Activated naive CD4-positive, alpha-beta T cell treated with anti-CD3 and anti-CD28 coated beads, Interleukin-2, amount 50 U/mL, for 72 hours (primary cell): ENCODE measurements at places on chromosomes 2 and 18. TPM values are rescaled to one million over a fixed set of nuclear protein-coding genes. Genes with fewer than 3 reads are reported as not detected.

The FAP gene
- 0.50 TPM for total RNA-seq

The PREPL gene
- total RNA-seq = 30.1 TPM

The LRRTM4 gene
- total RNA-seq = not detected

The ITPRIPL1 gene
- 15.5 TPM for total RNA-seq

The DYNAP gene
- total RNA-seq = not detected

The CTNNA2 gene
- total RNA-seq = not detected

The NABP1 gene
- total RNA-seq = 53.7 TPM

The CMPK2 gene
- total RNA-seq = 13.6 TPM

DNA sequence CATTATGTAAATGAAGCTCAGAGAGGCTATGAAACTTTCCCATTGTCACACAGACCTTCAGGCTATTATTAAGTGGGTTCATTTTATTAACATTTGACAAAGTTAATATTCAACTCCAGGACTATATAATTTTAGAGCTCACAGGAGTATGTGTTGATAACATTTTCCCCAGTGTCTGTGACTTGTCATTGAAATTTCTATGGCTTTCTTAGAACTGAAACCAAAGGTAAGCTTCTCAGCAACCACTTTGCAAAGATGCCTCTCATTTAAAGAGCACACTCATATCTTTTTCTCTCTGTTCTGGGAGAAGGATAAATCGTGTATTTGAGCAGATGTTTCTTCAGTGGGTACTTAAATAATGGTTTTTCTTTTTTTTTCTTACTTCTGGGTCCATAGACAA is 61.8 kb upstream of the LHCGR start:
- no peak for DNase-seq

GRCh38 chr2:107545851-107546250 is 280.8 kb upstream of the RGPD4 start:
- no peak for DNase-seq

DNA sequence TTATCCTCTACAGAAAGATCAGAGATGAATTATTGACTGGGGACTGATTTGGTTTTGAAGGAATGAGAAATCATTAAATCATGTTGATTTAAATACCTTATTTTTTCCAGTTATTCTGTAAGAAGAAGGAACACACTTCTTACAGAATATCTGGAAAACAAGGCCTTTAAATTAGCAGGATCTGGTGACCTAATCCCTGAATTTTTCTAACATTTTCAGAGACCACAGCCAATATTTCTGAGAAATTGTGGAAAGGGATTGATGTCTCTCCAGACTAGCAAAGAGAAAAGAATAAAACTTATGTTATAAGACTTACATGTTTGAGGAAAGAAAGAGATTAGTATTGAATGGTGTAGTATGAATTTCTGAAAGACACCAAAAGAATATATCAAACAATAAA is 104.0 kb downstream of the KCNE4 start:
- DNase-seq = no peak

DNA sequence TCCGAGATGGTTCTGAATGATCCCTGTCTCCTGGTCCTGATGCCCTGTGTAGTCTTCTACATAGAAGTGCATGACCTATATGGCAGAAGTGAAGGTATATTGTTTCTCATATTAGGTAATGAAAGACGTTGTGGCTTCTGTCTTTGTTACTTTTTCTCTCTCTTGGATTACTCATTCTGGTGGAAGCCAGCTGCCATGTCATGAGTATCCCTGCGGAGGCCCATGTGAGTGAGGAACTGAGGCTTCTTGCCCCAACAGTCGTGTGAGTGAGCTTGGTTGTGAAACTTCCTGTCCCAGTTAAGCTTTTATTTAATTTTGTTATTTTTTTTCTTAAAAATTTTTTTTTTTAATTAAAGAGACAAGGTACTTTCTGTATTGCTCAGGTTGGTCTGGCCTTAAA is 134.7 kb downstream of the UBR3 start:
- no peak for DNase-seq

GRCh38 chr2:19614066-19614465 is 255.6 kb upstream of the OSR1 start:
- no peak for DNase-seq

GRCh38 chr2:60554074-60554645 is 706 bp upstream of the BCL11A start:
- no peak for DNase-seq

GRCh38 chr2:70073493-70073892 is 13.8 kb upstream of the PCBP1 start:
- no peak for DNase-seq

- no peak for DNase-seq
These were observed 59.8 kb downstream of the EPAS1 start for GRCh38 chr2:46356991-46357390.

DNA sequence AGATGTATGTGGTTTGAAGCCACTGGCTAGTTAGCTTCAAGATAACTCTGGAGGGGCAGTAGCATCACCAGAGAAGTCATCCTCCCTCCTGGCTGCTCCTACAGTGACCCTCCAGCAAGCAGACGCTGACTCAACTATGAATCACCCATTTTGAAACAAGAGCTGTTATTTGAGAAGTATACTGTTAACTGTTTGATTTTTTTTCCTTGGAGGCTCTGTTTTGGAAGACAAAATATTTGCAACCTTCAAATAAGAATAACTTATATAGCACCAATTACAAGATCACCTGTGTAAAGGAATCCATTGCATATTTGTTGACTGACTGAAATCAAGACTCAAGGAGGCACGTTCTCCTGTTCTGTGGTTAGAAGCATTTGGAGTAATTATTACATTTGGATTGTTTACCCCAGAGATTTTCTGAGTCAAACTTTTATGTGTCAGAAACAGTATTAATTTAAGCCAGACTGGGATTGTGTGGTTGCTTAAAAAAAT is 313.8 kb downstream of the MTX2 start:
- no peak for DNase-seq

DNA sequence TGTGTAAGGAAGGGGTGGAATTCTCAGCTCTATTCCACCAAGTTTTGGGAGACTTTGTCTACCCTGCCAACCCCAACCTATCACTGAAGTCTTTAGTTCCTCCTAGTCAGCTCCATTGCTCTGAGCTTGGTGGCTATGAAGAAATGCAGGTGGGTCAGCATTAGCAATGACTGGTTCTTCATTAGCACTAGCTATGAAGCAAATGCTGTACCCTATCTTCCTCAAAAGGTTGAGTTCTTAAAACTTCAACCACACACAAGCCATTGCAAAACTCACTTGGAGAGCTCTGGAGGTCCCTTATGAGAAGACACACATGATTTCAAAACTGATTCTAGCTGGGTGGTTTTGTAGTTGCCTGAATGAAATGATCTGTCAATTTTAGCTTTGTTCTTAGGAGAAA is 193.8 kb downstream of the IKZF2 start:
- DNase-seq = no peak

DNA sequence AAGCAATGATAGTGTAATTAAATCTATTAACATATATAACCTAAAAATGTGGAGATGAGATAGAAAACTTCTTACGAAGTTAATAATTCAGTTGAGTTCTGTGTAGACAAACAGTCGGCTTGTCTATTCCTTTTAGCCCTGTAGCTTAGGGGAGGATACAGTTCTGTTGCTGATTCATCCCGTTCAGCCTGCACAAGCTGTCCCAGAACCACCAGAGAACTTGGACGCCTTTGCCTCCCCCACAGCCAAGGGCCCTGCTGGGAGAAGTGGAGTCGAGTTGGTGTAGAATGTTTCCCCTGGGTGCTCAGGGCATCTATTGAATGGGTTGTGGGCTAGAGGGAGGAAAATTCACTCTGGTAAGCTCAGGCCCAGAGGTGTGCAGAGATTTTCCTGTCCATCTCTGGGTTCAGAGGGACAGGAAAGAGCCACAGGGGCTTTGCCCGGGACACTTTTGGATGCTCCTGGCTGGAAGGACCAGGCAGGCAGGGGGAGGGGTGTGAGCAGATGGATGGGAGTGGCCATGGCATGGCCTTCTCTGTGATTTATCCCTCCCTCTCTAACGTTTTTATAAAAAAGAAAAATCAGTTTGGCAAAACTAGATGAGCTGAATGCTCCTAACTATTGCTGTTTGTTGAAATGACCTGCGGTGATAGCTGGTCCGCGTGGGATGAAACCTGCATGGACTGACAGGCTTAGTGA is 42.8 kb upstream of the GALR1 start:
- DNase-seq = no peak

DNA sequence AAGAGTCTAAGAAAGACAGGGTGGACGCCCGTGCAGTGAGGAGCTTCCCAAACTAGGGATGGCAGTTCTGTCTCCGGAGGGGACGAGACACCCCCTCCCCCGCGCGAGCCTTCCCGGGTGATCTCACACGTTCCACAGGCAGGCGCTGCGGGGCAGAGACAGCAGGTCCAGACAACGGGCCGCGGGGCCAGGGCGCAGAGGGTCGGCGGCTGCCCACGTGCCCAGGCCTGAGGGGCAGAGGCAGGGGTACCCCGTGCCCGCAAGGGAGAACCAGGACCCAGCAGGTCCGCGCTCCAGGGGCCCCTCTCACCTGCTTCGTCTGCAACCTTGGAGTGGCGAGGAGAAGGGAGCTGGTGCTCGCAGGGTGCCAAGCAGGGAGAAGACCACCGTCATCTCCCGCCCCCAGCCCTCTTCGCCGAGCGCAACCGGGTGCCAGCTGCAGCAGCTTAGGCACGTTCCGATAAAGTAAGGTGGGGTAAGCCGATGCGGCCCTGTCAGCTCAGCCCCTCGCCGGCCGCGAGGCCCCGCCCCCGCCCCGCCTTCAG is at the start of gene GPR155:
Gene GPR155, minus strand, starts transcription at position 467 of the 545 bp plus-strand sequence. CDS start 5,073 bp downstream, outside the sequence.
- DNase-seq = peak; percentile 56

DNA sequence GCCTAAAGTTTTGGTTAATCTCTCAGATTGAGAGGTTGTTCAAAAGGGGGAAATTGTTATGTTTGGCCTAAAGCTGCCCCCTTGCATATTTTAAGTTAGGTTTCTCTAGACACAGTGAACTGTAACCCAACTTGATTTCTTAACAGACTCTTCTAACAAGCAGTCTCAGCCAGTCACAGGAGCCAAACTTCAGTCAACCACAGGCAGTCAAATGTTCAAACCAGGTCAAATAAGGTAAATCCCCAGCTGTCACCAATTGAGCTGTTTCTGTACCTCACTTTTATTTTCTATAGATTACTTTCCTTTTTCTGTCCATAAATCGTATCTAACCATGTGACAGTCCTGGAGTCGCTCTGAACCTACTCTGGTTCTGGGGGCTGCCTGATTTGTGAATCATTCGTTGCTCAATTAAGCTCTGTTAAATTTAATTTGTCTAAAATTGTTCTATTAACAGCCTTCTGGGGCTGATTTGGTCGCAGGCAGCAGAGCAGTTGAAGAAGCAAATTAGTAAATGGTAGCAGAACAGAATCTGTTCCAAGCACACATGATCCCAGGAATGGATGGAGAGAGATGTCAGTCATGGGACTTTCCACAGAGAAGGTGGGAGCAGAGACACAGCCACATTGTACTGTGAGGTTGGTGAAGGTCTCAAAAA is 16.4 kb upstream of the NFU1 start:
- DNase-seq = no peak

GRCh38 chr2:211157211-211157610 is 600.8 kb downstream of the CPS1 start:
- DNase-seq = no peak

DNA sequence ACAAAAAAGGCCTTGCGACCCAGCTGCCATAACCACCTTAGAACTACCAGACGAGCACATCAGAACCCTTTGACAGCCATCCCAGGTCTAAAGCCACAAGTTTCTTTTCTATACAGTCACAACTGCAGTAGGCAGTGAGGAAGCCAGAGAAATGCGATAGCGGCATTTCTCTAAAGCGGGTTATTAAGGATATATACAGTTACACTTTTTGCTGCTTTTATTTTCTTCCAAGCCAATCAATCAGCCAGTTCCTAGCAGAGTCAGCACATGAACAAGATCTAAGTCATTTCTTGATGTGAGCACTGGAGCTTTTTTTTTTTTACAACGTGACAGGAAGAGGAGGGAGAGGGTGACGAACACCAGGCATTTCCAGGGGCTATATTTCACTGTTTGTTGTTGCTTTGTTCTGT is 48.8 kb downstream of the FEZ2 start:
- no peak for DNase-seq

DNA sequence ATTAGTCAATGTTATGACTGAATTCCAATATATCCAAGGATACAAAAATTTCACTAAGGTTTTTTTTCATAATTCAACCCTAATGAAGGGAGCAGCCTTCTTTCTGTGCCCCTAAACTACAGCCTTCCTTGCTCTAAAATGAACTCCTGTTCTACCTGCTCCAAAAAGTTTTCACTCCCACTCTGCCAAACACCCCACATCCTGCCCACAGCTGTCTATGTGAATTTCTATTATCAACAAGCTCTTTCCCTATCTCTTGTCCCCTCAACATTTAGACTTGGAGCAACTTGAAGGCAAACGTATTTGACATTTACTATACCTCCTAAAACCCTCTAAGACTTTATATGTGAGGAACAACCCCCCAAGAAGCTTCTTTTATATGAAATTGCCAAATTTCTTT is 2.5 kb downstream of the STAT4 start:
- no peak for DNase-seq

DNA sequence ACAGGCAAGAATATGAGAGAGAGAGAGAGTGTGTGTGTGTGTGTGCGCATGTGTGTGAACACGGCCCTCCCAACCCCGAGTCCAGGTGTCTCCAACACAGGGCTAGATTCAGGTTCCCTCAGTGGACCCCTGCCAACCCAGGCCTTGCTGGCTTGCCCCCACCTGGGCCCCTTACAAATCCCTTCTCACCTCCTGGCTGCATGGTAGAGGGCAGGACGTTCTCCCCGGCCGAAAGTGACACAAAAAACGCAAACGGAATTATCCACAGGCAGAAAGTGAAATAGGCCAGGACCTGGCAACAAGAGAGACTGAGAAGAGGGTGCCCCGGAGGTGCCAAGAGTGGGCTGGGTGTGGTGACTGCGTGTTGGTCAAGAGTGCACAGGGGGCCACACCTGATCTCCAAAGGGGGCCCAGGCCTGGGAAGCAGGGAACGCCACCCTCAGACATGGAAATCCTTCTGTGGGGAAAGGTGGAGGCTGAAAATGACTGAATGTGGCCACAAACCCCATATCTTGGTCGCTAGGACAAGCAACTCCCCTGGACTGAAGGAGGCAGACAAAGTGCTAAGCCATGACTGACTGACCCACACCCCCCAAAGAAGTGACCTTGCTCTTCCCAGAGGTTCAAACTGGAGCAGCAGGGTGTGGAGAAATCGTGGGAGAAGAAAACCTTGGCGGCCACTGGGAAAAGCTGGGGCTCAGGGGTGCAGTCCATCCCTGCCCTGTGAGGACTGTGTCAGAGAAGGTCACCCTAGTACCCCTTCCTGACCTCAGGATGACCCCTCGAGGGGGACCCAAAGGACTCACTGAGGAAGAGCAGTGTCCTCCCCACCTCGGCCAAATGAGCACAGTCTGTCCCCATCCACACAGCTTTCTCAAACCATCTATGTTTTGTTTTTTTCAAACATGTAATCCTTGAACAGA is 5.7 kb downstream of the TEX261 start:
- DNase-seq = peak; percentile 47
